ENCODE measurements at places on chromosomes 16 and 17. TPM values are rescaled to one million over a fixed set of nuclear protein-coding genes. Genes with fewer than 3 reads are reported as not detected.

DNA sequence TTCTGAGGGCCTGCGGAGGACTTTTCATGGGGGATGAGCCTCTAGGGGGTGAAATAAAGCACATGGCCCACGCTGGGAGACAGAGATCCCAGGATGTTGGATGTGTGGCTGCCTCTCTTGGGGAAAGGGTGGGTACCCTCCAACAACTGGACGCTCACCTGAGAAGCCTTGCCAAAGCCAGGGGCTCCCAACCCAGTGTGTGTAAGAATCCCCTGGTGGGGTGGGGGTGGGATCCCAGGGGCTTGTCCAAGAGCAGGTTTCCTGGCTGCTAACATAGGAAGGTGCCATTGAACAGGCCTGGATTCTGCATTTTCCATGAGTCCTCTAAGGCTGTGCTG lies 587 bp downstream of the SNX20 start:
- no peaks in the 10 kb centered on the region for H3K27me3 ChIP-seq
- DNase-seq: no peak
- H3K4me1 ChIP-seq: peaks cover 69% of the 10 kb centered on the region
- peak overlapping the region; percentile 76 for H3K4me3 ChIP-seq

- H3K27ac ChIP-seq: peak overlapping the region; percentile 48
- no peak overlapping the region for H3K4me3 ChIP-seq
- DNase-seq: no peak
- peaks cover 90% of the 10 kb centered on the region for H3K36me3 ChIP-seq
Measured at GRCh38 chr16:50297301-50298074, 31.1 kb downstream of the ADCY7 start.

GRCh38 chr17:66276328-66276937 lies 26.0 kb upstream of the PRKCA start:
- H3K27me3 ChIP-seq: no peaks in the 10 kb centered on the region
- no peak for DNase-seq
- H3K27ac ChIP-seq: no peak overlapping the region
- H3K36me3 ChIP-seq: no peaks in the 10 kb centered on the region

DNA sequence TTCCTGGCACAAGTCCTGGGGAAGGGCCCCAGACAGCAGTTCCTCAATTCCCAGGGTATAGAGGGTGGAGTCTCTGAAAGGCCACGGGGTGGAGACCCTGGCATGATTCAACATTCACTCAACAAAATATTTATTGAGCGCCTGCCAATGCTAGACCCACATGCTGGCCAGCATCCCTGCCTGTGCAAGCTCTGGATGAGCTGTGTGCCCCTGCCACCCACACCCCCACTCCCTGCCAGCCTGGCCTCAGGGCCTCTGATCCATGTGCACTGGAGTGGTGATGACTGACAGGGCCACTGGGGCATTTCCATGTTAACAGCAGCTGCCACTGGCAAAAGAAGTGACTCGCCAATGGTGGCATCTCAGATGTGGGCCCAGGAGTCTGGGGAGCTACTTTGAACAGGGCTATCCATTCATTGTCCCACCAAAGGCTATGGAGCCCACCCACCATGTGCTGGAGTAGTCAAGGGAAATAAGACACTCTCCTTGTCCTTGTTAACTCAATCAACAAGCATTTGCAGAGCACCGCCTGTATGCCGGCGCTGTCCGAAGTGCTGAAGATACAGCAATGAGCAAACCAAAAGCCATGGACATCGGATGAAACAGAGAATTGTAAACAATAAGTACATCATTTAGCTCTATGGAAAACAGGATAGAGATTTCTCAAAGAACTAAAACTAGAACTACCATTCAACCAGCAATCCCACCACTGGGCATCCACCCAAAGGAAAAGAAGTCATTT lies 3.0 kb upstream of the PRSS22 start:
- no peak for DNase-seq
- no peaks in the 10 kb centered on the region for H3K36me3 ChIP-seq
- H3K27ac ChIP-seq: no peak overlapping the region
- H3K4me3 ChIP-seq: no peak overlapping the region

DNA sequence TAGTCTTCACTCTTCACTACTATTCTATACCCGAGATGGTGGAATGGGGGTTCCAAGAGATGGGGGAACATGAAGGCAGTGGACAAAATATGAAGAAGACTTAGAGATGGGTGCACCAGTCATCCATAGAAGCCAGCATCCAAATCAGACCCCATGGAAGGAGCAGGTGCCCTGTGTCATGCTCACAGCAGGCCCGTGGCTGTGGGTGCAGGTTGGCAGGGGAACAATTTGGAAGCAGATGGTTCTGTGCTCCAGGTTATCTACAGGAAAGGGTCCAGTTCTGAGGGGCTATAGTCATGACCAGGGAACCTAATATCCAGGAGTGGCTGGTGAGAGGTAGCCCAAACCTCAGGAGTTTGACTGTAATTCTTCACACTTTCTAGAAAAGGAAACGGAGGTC lies 9.6 kb upstream of the LPCAT2 start:
- no peak overlapping the region for H3K4me3 ChIP-seq
- H3K27ac ChIP-seq: no peak overlapping the region
- no peaks in the 10 kb centered on the region for H3K36me3 ChIP-seq
- no peaks in the 10 kb centered on the region for H3K27me3 ChIP-seq

DNA sequence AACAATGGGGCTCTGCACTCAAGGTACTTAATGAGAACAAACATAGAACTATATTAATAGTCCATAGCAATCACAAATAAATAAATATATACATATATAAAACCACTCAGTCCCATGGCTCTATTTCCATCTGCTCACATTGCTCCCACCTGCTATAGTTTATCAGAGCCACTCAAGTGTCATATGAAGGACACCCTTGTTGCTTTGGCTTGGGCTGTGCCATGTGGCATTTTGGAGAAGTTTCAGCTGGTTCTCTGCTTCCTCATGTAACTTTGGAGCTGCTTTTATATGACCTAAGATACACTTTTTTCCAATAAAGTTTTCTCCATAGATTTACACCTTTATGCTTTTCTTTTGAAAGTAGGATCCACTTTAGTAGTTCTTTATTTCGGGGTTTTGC lies 126.4 kb downstream of the KCNJ2 start:
- H3K4me3 ChIP-seq: no peak overlapping the region
- no peaks in the 10 kb centered on the region for H3K27me3 ChIP-seq
- H3K4me1 ChIP-seq: no peaks in the 10 kb centered on the region
- H3K27ac ChIP-seq: no peak overlapping the region
- no peak for DNase-seq

- no peak for DNase-seq
- H3K4me3 ChIP-seq: no peak overlapping the region
- no peaks in the 10 kb centered on the region for H3K36me3 ChIP-seq
- no peaks in the 10 kb centered on the region for H3K4me1 ChIP-seq
Measured at GRCh38 chr17:79498854-79499253, 112.0 kb downstream of the RBFOX3 start.

DNA sequence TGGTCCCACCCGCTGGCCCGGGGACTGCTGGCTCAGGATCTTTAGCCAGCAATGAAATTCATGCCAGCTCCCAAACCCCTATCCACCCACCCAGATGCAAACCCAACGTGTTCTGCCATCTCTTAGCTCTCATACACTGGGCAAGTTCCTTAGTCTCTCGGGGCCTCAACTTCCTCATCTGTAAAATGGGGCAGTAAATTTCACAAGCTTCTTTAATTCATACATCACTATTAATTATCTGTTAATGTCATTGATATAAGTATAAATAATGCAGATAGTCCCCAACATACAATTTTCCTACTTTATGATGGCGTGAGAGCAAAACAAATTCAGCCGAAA lies 398.7 kb downstream of the SOX9 start:
- no peak overlapping the region for H3K4me3 ChIP-seq
- no peaks in the 10 kb centered on the region for H3K27me3 ChIP-seq
- H3K4me1 ChIP-seq: no peaks in the 10 kb centered on the region
- H3K27ac ChIP-seq: no peak overlapping the region

GRCh38 chr16:56779906-56780305 lies 50.0 kb downstream of the NUP93 start:
- no peak overlapping the region for H3K4me3 ChIP-seq
- H3K36me3 ChIP-seq: no peaks in the 10 kb centered on the region
- H3K27me3 ChIP-seq: no peaks in the 10 kb centered on the region
- no peak for DNase-seq
- H3K27ac ChIP-seq: no peak overlapping the region
- H3K4me1 ChIP-seq: no peaks in the 10 kb centered on the region

The SLC16A5 gene
- total RNA-seq: 9.3 TPM

GRCh38 chr16:10067406-10067805 lies 114.8 kb downstream of the GRIN2A start:
- H3K36me3 ChIP-seq: no peaks in the 10 kb centered on the region
- H3K27ac ChIP-seq: no peak overlapping the region
- H3K4me3 ChIP-seq: no peak overlapping the region

DNA sequence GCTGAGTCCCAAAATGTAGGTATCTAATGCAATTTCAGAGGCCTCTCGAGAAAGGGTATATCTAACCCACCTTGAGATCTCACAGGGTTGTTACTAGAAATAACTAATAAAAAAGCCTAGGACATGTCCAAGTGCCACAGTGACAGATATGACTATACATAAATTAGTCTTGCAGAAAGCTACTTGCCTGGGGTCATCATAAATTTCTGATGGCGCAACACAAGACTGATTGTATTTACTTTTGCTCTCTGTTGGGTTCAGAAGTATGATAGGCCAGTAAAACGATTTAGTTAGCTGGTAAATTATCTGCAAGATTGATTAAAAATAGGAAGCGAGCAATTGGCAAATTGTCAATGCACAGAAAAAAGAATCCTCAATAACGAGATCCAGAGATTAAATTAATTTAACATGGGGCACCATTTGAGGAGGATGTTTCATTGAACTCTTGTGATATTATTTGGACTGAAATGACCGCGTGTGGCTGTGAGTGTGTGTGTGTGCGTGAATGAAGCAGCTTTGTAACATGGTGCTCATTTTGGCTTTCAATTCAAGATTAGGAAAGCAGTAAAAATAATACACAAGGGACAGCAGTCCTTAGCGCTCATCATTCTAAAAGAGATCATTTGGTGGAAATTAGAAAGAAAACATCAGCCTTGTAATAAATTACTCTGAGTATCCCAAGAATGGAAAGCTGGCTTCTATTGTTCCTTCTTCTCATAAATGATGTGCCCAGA lies 157.4 kb upstream of the ZFHX3 start:
- no peaks in the 10 kb centered on the region for H3K4me1 ChIP-seq
- no peak overlapping the region for H3K4me3 ChIP-seq
- DNase-seq: no peak
- H3K27ac ChIP-seq: no peak overlapping the region

The GALK1 gene
- 29.8 TPM for total RNA-seq

- H3K4me1 ChIP-seq: peaks cover 7% of the 10 kb centered on the region
- DNase-seq: no peak
- H3K27ac ChIP-seq: no peak overlapping the region
- H3K4me3 ChIP-seq: no peak overlapping the region
Measured at GRCh38 chr17:69574257-69575197, 160.0 kb downstream of the MAP2K6 start.

The KCNH6 gene
- not detected for total RNA-seq

Measured in B cell (primary cell).